HS-27A (cell line): ENCODE measurements at places on chromosomes 7 and 10.

- DNase-seq: no peak
Measured at GRCh38 chr7:32582036-32582435, 86.7 kb downstream of the AVL9 start.

GRCh38 chr7:142440219-142440905, 182.5 kb upstream of the PRSS58 start:
- peak; percentile 86 for DNase-seq

- DNase-seq: no peak
Measured at GRCh38 chr7:29527505-29528108, 36.0 kb upstream of the PRR15 start.

DNA sequence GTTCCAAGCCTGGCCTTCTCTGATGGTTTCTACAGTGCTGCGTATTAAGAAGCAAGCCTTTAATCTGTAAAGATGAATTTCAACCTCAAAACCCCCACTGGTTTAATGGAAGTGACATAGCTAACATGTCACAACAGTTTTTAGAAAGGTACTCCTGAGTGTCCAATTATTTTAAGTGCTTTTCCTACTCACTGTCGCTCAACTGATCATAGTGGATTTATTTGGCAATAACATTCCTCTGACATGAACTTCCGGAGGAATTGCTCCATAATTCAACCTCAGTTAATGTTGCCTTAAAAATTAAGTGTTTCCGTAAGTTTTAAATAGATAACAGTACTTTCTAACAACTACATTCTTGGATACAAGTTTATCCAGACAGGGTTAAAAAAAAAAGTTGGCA, 57.5 kb downstream of the AGMO start:
- no peak for DNase-seq

DNA sequence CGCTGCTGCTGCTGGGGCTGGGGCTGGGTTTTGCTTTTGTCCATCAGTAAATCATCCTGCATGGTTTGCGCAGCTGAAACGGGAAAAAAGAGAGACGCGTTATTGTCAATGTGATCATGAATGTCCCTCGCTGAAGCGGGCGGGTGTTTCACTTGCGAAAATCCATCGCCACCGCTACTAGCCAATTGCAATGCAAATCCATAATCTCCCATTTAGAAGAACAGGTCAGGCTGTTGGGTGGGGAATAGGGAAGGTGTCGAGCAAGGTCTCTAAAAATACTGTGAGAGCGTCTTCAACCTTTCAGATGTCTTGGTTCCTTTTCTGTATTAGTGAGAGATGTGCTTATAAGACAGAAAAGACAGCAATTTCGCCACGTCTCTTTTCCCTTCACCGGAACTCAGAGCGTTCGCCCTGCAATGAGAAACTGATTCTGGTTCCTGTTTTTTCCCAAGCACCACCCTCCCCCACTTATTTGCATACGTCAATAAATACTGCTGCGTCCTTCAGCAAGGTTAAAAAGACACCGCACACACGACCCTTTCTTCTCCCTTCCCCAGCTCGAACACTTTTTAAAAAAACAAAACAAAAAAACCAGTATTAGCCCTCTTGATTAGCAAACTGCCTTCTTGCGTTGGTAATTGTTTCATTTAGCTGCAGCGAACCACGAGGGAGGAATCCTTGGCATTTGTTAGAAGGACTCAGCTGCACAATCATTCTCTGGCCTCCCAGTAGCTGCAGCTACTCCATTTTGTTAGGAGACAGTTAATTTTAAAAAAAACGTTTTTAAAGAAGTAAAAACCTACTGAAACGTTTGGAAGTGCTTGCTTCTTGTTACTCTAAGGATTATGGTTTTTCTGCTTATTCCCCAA, 50.4 kb downstream of the CPEB3 start:
- DNase-seq: no peak

GRCh38 chr7:138549082-138549481, 89.0 kb downstream of the TRIM24 start:
- DNase-seq: no peak

DNA sequence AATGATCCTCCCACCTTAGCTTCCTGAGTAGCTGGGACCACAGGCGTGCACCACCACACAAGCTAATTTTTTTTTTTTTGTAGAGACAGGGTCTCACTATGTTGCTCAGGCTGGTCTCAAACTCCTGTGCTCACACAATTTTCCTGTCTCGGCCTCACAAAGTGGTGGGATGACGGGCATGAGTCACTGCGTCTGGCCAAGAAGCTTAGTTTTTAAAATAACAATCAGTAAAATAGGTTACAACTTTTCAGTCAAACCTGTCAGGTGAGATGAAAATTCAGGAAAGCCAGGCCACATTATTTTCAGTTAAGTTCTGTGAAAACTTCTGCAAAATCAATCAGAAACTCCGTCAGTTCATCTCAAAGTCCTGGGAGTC, 55.4 kb downstream of the FAM241B start:
- DNase-seq: no peak

GRCh38 chr10:63197344-63198092, 64.4 kb downstream of the NRBF2 start:
- no peak for DNase-seq

DNA sequence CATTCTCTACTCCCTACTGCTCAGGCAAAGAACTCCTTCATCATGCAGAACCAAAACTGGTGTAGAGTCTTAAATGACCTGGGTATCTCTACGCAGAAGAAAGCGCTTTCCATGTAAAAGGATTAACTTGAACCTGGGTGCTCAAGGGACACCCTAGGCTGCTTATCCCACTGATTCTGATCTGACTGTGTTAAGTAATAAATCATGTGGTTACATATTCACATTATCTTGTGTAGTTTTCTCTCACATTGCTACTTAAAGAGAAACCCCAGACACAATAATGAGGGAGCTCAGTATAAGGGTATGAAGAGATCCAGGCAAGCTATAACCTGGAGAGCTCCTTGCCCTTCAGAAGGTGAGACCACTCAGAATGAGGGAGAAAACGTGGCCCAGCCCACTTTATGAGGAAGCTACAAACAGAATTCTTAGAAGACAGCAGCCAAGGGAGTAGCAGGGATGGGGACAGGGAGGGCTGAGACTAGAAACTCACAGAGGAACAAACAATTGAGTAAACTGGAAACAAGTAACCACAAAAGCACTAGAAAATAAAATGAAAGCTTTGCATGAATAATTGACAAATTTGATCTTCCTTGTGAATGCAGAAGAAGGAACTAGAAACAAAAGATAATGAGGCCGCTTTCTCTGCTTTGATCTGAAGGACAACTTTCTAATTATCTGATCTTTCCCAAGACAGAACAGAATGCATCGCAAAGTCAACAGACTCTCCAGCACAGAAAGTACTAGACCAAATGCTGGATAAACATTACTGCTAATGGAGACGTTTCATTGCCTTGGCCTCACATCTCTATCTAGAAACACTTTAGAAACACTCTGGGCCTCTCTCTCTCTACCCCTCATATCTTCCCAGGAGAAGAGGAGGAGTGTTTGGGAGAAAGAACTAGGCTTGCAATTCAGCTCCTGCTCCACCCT, 76.1 kb downstream of the LRRC17 start:
- no peak for DNase-seq

DNA sequence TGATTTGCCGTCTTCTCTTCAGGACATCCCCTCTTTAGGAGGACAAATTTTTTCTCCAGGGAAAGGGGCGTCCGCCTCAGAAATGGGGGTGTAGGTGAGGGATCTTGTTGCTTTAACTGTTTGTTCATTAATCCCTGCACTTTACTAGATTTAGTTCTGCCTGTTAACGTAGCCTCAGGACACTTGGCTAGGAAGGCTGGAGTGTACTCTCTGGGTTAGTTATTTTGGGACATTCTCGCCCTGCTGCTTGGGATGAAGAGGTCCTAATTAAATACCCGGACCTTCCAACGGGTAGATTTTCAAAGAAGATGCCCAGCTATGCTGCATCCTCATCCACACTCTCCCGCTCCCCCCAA, 552 bp upstream of the ZNF365 start:
- no peak for DNase-seq

GRCh38 chr10:98031440-98031839, 1.0 kb upstream of the CRTAC1 start:
- DNase-seq: no peak

- DNase-seq: no peak
Measured at GRCh38 chr10:114680543-114681117, 22.6 kb upstream of the ABLIM1 start.

- DNase-seq: peak; percentile 31
Measured at GRCh38 chr10:31426401-31426800, 107.4 kb downstream of the ZEB1 start.

- no peak for DNase-seq
Measured at GRCh38 chr10:77864151-77864851, 62.3 kb downstream of the DLG5 start.

DNA sequence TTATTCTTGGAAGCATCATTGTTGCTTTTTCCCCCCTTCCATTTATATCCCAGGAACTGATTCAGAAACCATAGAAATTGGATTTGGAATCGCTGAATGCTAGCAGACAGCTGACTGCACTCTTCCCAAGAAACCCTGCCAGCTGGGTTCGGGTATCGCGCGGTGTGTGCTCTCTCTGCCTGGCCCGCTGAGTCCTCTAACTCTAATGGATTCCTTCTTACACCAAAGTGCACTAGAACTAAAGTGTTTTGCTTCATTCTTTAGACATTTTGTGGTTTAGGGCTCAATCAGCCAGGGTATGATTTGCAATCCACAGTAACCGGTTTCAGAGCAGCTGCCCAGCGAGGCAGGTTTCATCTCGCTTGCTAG, 92.2 kb downstream of the EGFR start:
- DNase-seq: no peak

- peak; percentile 31 for DNase-seq
Measured at GRCh38 chr10:70296406-70296899, 12.6 kb upstream of the NPFFR1 start.

DNA sequence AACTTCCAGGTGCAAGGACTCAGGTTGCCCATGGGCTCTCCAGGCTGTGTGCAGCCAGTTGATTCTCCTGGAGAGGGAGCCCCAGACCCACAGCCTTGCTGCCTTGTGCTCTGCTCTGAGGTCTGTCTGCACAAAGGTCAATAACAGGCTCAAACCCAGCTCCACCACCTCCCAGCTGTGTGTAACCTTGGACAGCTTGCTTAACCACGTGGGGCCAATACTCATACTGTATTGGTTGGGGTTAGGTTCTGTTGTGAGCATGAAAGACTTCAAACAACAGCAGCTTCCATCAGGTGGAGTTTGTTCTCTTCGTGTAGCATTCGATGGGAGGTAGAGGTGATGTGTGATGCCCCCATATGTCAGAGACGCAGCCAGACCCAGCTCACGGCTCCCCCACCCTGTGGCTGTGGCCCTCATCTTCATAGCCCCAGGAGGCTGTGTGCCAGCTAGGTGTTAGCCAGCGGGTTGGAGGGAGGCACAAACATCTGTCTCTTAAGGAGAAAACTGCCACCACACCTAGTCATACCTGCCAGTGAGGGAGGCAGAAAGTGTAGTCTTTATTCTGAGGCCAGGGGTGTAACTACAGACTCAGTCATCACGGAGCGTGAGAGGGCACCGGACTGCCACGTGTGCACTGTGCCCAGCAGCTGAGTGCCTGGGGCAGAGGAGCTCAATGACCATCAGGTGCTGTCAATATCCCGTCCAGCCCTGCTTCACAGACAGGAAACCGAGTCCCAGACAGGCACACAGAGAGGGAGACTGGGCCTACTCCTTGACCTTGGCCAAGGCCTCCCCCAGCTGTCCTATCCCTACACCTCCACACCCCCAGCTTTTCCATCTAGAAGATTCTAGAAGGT, 8.1 kb upstream of the POLD2 start:
- DNase-seq: no peak

- no peak for DNase-seq
Measured at GRCh38 chr10:26477501-26477900, 39.4 kb downstream of the APBB1IP start.

DNA sequence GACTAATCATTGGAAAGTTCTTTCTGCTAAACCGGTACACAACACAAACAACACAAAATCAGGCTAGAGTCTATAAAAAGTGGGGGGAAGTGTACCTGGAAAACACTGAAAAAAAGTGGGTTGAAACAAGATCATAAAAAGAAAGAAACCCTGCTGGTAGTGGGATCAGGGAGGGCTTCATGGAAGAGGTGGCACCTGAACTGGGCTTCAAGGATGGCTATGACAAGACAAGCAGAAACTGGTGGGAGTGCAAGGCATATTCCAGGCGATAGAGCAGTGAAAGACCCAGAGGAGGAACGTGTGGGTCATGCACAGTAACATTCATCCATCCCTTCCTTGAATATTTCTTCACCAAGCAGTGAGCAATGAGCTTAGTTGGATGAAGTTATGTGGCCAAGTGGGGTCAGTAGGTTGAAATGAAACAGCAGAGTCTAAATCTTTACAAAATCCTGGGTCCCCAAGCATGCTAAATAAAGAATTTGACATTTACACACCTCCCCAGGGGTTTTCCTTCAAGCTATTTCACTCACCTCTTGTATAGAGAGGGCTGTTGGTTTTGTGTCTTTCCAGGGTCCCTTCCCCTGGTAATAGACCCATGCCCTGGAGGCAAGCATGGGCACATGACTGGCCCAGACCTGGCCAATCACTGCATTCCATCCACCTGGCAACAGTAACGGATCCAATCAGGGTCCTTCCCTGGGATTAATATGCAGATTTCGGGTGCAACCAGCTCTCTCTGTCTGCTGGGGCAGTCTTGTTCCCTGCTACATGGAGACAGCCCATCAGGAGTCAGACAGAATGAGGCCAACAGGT, 38.2 kb downstream of the SPOCK2 start:
- no peak for DNase-seq

DNA sequence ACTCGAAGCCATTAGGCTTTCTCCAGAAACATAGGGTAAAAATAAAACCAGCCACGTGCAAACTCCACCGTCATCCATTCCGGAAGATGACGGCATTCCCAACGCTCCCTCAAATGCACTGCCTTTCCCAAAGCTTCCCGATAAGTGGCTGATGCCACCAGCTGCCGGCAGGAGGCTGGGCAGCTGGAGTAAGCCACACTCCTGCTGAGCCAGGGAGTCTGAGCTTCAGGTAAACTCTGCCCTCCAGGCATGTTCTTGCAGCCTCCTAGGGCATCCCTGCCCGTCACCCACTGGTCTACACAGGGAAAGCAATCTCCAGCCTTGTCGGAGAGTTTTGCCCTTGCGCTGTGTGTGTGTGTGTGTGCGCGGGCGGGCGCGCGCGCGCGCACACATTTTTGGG, 40.5 kb upstream of the TMEM273 start:
- no peak for DNase-seq

DNA sequence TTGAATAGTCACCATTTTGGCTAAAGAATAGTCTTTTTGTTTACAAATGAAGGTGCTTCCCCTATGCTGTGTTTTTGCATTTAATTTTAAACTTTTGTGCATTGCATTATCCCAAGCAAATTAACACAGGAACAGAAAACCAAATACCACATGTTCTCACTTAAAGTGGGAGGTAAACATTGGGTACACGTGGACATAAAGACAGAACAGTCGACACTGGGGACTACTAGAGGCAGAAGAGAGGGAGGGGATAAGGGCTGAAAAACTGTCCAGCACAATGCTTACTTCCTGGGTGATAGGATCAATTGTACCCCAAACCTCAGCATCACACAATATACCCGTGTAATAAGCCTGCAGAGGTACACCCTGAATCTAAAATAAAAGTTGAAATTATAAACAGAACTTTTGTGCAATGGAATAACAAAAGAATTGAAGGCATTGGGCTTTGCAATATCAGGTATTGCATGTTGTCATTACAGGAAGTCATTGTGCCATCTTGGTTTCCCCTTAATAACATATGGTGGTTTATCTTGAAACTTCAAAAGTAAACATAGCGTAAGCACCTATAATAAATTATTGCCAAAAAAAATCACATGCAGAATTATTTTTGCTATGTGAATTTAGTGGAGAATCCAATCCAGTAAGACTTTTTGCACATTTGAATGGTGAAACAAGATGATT, 16.1 kb downstream of the ADD3 start:
- DNase-seq: no peak
